ENCODE measurements at places on chromosomes 1 and 21.

GRCh38 chr1:192158181-192158580 is at the start of gene RGS18:
Gene RGS18 (plus strand): TSS chr1:192158462. CDS start chr1:192158638, 176 bp downstream.
- no peak for DNase-seq

GRCh38 chr1:228099331-228099732 is 3.8 kb downstream of the C1orf35 start:
- no peak for DNase-seq

DNA sequence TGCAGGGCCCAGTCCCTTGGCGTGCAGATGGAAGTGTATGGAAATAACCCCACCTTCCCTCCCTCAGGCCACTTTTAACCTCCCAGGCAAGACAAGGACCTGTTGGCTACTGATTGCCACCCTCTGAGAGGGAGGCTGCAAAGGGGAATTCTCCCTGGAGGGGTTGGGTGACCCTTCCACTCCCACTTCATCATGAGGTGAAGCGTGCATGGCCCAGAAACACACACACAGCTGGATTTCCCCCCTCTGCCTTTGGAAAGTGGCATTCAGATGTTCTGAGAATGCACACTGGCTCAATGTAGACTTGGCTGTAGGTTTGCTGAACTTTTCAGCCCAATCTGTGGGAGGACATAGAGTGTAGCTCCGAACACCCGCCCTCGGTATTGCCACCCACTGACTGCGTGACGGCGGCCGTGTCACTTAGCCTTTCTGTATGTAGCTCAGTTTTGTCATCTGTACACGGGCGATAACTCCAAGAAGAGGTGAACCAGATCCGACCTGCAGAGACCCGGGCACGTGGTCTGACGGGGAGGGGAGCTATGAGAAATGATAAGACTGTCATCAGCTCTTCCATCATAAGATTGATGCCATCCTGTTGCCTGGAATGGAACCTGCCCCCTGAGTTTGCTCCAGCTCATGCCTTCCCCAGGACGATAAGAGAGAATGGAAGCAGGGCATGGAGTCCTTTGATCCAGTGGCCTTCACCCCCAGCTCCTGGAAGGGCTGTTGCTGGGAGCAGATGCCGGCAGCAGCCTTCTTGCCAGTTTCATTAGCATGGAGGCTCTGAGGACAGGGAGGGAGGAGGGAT is 19.3 kb downstream of the MIIP start:
- DNase-seq = no peak

DNA sequence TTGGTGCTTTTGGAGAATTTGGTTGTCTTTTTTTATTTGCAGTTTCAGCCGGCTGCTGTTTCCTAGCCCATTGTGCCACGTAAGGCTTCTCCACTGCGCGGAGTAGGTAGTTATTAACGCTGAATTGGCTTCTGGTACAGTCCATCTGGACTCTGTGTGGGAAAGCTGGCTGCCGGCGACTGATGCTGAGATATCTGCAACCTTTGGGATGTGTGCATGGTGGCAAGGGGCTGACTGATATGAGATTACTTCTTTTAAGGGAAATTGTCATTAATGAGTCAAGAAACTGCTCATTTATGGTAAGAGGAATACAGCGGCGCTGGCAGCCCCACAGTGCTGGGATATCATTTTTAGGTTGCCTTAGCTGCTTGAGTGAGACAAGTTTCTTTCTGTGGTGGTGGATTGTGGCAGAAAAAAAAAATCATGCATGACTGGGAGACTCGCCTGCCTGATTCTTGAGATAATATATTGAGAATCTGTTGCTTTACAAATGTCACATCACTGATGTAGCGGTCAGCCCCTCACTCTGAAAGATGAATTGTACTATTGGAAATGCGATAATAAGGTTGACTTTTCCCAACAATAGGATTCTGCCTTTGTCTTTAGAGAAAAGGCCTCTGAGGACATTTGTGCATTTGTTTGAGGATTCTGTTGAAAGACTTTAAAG is 2.5 kb upstream of the ELAVL4 start:
- no peak for DNase-seq

- DNase-seq = no peak
These were observed 27.3 kb upstream of the VPS13D start for GRCh38 chr1:12202577-12202976.

Data from NCI-H187 (cell line).